ENCODE measurements at places on chromosomes 5 and 9.
A peak's percentile ranks its signal among the peaks of the same experiment; 100 is the strongest.

GRCh38 chr5:119212676-119213075 lies 141.8 kb downstream of the DMXL1 start:
- DNase-seq: peak; percentile 9

GRCh38 chr5:159133041-159133741 lies 33.5 kb upstream of the EBF1 start:
- DNase-seq: peak; percentile 80

- DNase-seq: no peak
These were observed 375.9 kb downstream of the ARRDC3 start for GRCh38 chr5:91007251-91007650.

DNA sequence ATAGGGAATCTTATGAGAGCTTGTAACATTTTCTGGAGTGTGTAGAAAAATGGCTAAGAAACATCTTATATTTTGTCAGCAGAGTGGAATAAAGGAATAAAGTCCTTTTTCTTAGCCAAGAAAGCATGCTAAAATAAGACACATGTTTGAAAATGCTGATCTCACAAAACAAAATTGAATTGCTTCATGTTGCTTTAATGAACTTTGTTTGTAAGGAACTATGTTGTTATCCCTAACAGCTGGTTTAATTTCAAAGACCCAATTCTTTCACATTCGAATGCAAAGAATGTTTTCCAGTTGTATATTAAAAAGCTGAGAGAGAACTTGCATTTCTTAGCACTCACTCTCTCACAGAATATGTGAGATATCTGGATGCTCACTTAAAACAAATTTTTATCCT lies 107.6 kb downstream of the MUSK start:
- DNase-seq: no peak

- peak; percentile 43 for DNase-seq
These were observed 105.2 kb downstream of the GNAQ start for GRCh38 chr9:77926371-77926878.

- no peak for DNase-seq
These were observed 219.8 kb downstream of the FBXL7 start for GRCh38 chr5:15719784-15720183.

DNA sequence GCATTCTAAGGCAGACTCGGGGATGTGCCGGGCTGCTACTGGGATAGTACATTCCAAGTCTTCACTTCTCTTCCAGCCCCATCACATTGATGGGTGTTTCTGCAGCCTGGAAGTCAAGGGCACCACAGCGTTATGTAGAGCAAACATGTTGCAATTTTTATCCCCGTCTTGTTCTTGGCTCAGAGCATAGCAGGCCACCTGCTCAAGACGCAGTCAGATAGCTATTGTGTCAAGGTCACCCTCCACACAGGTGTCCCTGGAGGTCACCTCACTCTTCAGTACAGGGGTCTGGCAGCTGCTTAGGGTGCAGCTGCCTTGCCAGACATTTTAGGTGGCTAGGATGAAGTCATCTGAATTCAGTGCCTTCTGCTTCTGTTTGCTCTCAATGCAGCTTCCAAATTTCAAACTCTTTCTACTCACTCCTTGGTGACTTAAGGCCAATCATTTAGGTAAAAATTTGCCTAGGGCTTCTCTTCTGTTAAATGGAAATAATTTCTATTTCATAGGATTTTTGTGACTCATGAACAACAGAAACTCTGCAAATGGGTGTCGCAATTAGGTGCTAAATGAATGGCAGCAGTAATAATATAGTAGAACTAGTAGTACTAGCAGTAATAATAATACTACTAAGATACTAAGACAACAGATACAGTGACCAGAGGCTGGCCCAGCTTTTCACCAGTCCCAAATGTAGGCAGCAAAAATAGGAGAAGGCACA lies 24.3 kb downstream of the KCNV2 start:
- no peak for DNase-seq

- DNase-seq: no peak
These were observed 21.0 kb upstream of the HAND1 start for GRCh38 chr5:154498994-154499393.

GRCh38 chr5:27315363-27316270 lies 277.2 kb upstream of the CDH9 start:
- DNase-seq: peak; percentile 56

GRCh38 chr5:145660897-145661640 lies 174.1 kb downstream of the PRELID2 start:
- DNase-seq: peak; percentile 61

GRCh38 chr5:125575891-125576505 lies 829.6 kb upstream of the ZNF608 start:
- no peak for DNase-seq

DNA sequence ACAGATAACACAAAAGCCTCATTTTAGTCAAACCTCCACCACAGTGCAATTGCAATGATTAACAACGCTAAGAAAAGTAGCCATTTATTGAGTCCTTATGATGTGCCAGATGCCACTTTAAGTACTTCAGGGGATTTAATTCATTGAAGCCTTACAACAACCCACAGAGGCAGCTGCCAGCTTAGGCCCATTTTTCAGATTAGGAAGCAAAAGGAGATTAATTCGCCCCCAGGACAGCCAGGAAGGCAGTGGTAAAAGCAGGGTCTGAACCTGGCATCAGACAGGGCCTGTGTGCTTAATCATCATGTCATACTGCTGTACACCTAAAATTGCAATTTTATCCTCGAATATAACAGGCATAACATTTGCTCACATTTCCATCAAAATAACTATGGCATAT lies 23.9 kb downstream of the MED27 start:
- DNase-seq: no peak

Measured in muscle of back (tissue), 13 donors.